ENCODE measurements at places on chromosomes 11 and 22. TPM values are rescaled to one million over a fixed set of nuclear protein-coding genes. Genes with fewer than 3 reads are reported as not detected.
A peak's percentile ranks its signal among the peaks of the same experiment; 100 is the strongest.

- no peaks in the 10 kb centered on the region for H3K36me3 ChIP-seq
- peaks cover 44% of the 10 kb centered on the region for H3K4me1 ChIP-seq
- H3K27ac ChIP-seq: no peak overlapping the region
- no peaks in the 10 kb centered on the region for H3K27me3 ChIP-seq
- no peak for DNase-seq
Measured at GRCh38 chr11:46480909-46481308, 89.3 kb upstream of the CHRM4 start.

- H3K4me3 ChIP-seq: no peak overlapping the region
- H3K36me3 ChIP-seq: no peaks in the 10 kb centered on the region
- no peak for DNase-seq
- no peak overlapping the region for H3K27ac ChIP-seq
Measured at GRCh38 chr11:34870548-34871196, 45.5 kb downstream of the APIP start.

GRCh38 chr22:50526108-50526833, 873 bp upstream of the SCO2 start:
- peak overlapping the region; percentile 87 for H3K27ac ChIP-seq
- H3K4me3 ChIP-seq: peak overlapping the region; percentile 98
- no peaks in the 10 kb centered on the region for H3K36me3 ChIP-seq
- peaks cover 41% of the 10 kb centered on the region for H3K4me1 ChIP-seq
- peak; percentile 93 for DNase-seq

DNA sequence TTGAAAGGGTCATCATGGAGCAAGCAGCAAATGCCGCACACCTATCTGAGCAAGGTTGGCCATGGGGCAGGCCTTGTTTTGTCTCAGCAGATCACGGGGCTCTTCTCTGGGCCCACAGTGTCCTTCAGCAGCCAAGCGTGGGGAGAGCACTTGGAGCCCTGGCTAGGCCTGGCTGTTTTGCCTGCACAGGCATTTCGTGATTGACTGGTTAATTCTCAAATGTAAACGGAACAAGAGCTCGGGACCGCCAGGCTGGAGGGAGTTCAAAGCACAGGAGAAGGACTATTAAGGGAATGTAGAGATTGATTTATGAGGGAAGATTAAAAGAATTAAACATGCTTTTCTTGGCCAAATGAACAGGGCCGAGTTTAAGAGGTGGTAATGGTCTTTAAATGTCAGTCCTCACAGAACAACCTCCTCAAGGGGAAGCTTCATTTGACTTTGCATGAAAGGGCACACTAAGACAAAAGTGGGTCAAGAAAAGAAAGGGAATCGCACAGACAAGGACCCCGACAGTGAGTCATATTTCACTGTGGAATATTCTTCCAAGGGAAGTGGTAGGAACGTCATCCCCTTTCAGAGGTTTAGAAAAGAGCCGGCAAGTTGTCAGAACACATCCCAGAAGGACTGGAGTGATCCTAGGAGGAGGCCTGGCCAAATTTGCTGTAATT, 20.7 kb downstream of the SPON1 start:
- H3K4me1 ChIP-seq: no peaks in the 10 kb centered on the region
- H3K4me3 ChIP-seq: no peak overlapping the region
- DNase-seq: no peak
- no peak overlapping the region for H3K27ac ChIP-seq
- no peaks in the 10 kb centered on the region for H3K36me3 ChIP-seq

- H3K27ac ChIP-seq: no peak overlapping the region
- H3K36me3 ChIP-seq: no peaks in the 10 kb centered on the region
- DNase-seq: no peak
- peaks cover 19% of the 10 kb centered on the region for H3K4me1 ChIP-seq
- H3K27me3 ChIP-seq: no peaks in the 10 kb centered on the region
Measured at GRCh38 chr11:3865388-3866193, 10.1 kb downstream of the STIM1 start.

GRCh38 chr11:14969901-14970323, 2.2 kb downstream of the CALCA start:
- H3K4me1 ChIP-seq: no peaks in the 10 kb centered on the region
- H3K36me3 ChIP-seq: no peaks in the 10 kb centered on the region
- no peak overlapping the region for H3K27ac ChIP-seq
- H3K27me3 ChIP-seq: no peaks in the 10 kb centered on the region

DNA sequence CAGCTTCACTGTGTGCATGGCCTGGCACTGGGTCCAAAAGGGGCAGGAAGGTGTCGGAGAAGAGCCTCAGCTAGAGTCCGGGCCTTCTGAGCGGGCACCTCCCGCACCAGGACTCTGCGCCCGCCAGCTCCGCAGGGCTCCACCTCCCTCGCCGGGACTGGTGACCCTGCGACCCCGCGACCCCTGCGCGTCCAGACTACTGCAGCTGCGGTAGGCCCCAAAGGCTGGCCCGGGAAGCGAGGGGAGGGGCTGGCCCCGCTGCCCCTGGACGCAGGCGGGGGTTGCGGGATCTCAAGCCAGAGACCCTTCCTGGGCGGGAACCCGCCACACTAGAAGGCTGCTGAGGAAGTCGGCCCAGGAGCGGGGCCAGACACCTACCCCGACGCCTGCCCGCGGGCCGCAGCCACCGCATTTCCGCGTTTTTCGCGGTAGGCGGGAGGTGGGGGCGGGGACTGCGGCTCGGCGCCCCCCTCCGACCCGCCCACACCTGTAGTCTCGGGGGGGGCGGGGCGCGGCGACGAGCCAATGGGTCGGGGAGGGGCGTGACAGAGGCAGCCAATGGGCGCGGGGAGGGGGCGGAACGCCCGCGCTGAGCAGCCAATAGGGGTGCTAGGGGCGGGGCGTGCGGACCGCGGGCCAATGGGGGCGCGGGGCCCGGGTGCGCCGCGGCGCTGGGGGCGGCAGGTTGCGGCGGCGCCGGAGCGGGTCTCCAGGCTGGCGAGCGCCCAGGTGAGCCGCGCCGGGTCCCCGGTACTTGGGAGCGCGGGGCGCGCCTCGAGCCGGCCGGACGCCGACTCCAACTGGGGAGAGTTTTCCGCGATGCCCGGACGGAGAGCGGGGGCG, at the start of the genes LMNTD2 and RASSF7:
Gene LMNTD2, minus strand, starts transcription at position 434 of the 843 bp plus-strand sequence. Its CDS starts 22 bp downstream, at position 412.
Gene RASSF7, plus strand, starts transcription at position 666 of the 843 bp plus-strand sequence. CDS start 799 bp downstream, outside the sequence.
- peaks cover 23% of the 10 kb centered on the region for H3K4me1 ChIP-seq
- peak within 1 kb of the TSS; percentile 95 for H3K4me3 ChIP-seq
- no peaks in the 10 kb centered on the region for H3K27me3 ChIP-seq
- no peaks in the 10 kb centered on the region for H3K36me3 ChIP-seq

- no peaks in the 10 kb centered on the region for H3K4me1 ChIP-seq
- H3K27me3 ChIP-seq: no peaks in the 10 kb centered on the region
- no peaks in the 10 kb centered on the region for H3K36me3 ChIP-seq
- DNase-seq: no peak
- H3K27ac ChIP-seq: no peak overlapping the region
Measured at GRCh38 chr22:32324505-32325415, 32.9 kb upstream of the RFPL3 start.

DNA sequence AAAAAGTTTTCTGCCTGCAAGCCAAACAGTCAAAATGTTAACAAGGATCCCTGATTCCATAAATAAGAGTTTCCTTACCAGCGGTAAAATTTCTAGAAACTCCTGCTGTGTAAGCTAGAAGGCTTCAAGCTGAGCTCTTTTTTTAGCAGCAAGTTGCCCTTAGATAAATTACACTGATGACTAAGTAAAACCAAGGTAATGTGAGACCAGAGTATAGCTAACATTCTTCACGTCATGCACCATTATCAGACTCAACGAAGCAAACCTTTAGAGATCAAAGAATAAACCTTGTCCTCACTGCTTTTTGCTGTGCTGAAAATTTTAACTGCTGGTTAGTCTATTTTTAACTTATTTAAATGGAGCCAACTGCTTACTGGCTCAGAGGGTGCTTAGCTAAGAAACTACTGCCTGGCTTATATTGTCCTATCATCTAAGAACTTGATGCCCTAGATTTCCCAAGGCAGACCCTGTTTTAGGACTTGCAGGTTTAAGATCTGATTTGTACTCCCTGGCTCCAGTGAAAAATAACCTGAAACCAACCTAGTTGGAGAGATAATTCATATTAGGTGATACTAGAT, 900.7 kb downstream of the JRKL start:
- no peak overlapping the region for H3K27ac ChIP-seq
- H3K27me3 ChIP-seq: no peaks in the 10 kb centered on the region
- H3K36me3 ChIP-seq: no peaks in the 10 kb centered on the region

DNA sequence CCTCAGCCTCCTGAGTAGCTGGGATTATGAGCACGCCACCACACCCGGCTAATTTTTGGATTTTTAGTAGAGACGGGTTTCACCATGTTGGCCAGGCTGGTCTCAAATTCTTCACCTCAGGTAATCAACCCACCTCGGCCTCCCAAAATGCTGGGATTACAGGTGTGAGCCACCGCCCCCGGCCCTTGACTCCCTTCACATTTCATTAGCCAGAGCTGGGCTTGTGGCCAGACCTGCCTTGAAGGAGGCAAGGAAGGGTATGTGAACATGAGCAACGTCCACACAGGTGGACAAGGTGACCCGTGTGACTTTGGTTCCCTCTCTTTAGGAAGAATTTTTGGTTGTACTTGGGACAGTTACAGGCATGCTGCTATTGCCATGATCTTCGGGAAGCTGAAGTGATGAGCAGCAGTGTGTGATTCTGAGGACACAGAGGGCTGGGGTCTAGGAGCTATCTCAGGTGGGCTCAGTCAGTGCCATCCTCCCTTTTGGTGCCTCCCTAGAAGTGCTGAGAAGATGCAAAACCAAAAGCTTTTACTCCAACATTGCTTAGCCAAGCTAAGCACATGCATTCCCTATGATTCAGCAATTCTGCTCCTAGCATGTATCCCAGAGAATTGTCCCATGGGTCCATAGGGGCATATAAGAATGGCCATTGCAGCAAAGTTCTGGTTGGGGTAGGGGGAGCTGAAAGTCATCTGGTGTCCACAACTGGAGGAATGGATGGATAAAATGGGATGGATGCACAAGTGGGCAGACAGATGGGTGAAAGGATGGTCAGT, 6.1 kb downstream of the AP5B1 start:
- H3K4me3 ChIP-seq: no peak overlapping the region
- no peak overlapping the region for H3K27ac ChIP-seq
- peaks cover 6% of the 10 kb centered on the region for H3K4me1 ChIP-seq
- no peak for DNase-seq

GRCh38 chr11:96388891-96389719, 607 bp downstream of the CCDC82 start:
- H3K27ac ChIP-seq: peak overlapping the region; percentile 55
- no peaks in the 10 kb centered on the region for H3K27me3 ChIP-seq
- peaks cover 29% of the 10 kb centered on the region for H3K4me1 ChIP-seq
- DNase-seq: no peak

- no peak for DNase-seq
Measured at GRCh38 chr11:104275992-104276391, 112.0 kb upstream of the PDGFD start.

DNA sequence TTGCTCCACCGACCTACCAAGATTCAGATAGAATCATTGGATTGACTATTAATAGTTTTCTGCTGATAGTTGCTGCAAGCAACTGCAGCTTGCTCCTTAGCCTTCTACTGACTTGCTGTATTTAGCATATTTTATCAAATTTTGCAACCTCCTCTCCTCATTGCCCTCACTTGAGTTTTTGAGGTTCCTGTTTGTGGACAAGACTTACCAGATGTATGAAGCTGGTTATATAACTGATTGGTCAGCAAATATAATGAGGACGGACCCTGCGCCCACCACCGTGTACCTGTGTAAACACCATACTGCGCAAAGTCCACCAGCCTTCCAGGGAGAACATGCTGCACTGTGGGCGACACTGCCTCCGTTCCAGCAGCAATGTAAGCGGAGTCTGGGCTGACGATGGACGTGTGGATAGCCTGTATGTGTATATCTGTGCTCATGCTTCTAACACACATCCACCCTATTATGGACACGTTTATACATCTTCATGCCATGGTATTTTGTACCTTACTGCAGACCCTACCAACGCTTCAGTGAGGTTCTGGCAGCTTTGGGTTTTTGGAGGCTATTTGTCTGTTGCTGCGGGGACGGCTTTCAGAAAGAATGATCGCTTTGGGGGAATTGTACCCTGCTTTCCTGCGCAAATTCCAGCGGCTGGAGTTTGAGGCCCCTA, 1.5 kb upstream of the USP18 start:
- no peaks in the 10 kb centered on the region for H3K36me3 ChIP-seq
- no peak for DNase-seq
- H3K4me1 ChIP-seq: peaks cover 8% of the 10 kb centered on the region
- H3K27me3 ChIP-seq: no peaks in the 10 kb centered on the region

DNA sequence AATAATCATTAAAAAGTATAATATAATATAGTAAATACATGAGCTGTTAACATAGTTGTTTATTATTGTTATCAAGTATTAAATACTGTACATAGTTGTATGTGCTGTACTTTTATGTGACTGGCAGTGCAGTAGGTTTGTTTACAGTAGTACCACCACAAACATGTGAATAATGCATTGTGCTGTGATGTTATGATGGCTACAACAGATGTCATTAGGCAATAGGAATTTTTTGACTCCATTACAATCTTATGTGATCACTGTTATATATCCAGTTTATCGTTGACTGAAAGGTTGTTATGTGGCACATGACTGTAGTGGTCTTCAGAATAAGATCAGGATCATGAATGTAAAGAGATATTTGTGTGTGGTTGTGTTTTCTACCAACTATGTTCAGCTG, 577.8 kb downstream of the JRKL start:
- H3K4me3 ChIP-seq: no peak overlapping the region
- no peak for DNase-seq
- no peak overlapping the region for H3K27ac ChIP-seq
- H3K36me3 ChIP-seq: no peaks in the 10 kb centered on the region
- H3K27me3 ChIP-seq: no peaks in the 10 kb centered on the region

- no peaks in the 10 kb centered on the region for H3K36me3 ChIP-seq
- H3K27ac ChIP-seq: no peak overlapping the region
- no peaks in the 10 kb centered on the region for H3K4me1 ChIP-seq
- H3K27me3 ChIP-seq: no peaks in the 10 kb centered on the region
Measured at GRCh38 chr11:61940466-61940865, 9.7 kb upstream of the BEST1 start.

DNA sequence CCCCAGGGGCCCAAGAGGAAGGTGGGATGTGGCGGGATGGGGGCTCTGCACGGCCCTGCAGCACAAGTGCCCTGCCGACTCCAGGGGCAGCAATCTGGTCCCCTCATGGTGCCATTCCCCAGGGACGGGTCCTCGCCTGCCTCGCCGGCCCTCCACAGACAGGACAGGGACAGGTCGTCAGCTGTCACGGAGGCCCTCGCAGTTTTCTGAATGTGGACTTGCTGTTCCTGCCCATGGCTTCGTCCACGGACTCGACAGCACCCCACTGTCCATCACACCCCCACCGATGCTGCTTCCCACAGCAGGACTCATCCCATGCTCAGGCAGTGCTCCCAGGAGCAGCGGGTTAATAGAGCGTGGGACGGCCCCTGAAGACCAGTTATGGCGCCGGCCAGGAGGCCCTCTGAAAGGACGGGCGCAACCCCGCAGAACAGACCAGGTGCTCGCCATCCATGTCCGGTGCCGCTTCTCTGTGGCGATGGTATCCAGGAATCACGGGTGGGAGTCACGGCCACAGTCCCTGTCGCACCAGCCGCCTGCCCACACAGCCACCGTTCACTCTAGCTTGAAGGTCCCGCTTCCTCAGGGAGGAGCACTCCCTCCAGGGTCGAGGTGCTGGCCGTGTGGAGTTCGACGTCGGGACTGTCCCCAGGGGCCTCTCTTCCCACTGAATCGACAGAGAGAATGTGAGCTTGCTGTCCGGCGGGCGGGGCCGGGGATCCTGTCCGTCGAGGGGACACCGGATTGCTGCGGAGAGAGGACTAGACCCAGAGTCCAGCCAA, 18.5 kb upstream of the MUC2 start:
- H3K27ac ChIP-seq: no peak overlapping the region
- H3K4me3 ChIP-seq: no peak overlapping the region
- peaks cover 3% of the 10 kb centered on the region for H3K4me1 ChIP-seq
- DNase-seq: no peak
- no peaks in the 10 kb centered on the region for H3K36me3 ChIP-seq
- no peaks in the 10 kb centered on the region for H3K27me3 ChIP-seq

The OR8K1 gene
- not detected for total RNA-seq

The TCN2 gene
- total RNA-seq: 0.93 TPM

The RFPL2 gene
- not detected for total RNA-seq

The CFAP300 gene
- not detected for total RNA-seq

Measured in Karpas-422 (cell line).